ENCODE measurements at places on chromosomes 2 and 18.

DNA sequence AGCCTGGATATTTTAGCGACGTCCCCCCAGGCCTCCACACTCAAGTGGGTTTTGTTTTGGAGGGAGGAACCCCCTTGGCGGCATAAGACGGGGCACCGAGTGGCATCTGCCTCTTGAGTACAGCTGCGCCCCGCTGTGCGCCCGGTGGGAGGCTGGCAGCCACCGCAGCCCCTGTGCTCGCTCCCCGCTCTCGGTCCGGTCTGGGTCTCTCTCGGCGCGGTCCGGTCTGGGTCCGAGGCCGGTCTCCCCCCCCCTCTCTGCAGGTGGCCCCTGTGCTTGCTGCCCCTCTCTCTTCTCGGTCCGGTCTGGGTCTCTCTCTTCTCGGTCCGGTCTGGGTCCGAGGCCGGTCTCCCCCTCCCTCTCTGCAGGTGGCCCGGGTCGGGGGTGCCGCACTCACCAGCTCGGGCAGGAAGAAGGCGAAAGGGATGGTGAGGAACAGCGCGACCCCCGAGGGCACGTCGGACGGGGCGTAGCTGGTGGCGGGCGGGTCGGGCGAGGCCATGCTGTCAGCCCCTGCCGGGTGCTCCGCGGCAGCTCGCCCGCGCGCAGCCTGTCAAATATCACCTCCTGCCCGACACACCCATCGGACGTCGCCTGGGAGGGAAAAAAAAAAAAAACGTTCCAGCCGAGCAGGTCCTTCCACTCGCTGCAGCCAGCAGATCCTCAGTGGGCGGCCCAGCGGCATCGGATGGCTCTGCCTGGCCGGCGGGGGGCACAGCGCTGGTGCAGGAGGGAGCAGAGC, at the start of gene MALL:
Gene MALL, minus strand, starts transcription at position 532 of the 742 bp plus-strand sequence. Its CDS starts 30 bp downstream, at position 502.
- DNase-seq, result no peak

- no peak for DNase-seq
These were observed 1583.4 kb upstream of the PIK3C3 start for GRCh38 chr18:40371673-40372072.

GRCh38 chr2:3432067-3432466, 52.6 kb downstream of the TRAPPC12 start:
- DNase-seq, result no peak

DNA sequence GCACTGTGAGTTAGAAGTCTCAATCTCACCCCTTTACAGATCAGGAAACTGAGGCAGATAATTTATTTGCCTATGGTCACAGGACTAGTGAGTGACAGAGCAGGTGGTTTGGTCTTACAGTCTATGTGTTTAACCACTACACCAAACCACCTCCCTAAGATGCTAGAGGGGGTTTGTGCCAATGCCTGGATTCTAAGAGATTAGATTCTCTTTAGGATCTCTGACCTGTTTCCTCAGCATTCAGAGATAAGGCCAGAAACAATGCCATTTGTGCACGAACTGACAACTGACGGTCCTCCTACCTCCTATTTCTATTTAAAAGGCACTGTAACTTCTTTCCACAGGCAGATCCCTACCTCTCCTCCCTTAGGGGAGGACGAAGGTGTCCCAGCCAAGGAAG, 2.3 kb upstream of the SLC20A1 start:
- DNase-seq, result no peak

GRCh38 chr2:217919204-217919603, 83.6 kb downstream of the TNS1 start:
- DNase-seq, result no peak
